ENCODE measurements at places on chromosomes 6 and 20.

GRCh38 chr6:94511502-94512088, 1065.7 kb upstream of the MANEA start:
- no peak for DNase-seq

DNA sequence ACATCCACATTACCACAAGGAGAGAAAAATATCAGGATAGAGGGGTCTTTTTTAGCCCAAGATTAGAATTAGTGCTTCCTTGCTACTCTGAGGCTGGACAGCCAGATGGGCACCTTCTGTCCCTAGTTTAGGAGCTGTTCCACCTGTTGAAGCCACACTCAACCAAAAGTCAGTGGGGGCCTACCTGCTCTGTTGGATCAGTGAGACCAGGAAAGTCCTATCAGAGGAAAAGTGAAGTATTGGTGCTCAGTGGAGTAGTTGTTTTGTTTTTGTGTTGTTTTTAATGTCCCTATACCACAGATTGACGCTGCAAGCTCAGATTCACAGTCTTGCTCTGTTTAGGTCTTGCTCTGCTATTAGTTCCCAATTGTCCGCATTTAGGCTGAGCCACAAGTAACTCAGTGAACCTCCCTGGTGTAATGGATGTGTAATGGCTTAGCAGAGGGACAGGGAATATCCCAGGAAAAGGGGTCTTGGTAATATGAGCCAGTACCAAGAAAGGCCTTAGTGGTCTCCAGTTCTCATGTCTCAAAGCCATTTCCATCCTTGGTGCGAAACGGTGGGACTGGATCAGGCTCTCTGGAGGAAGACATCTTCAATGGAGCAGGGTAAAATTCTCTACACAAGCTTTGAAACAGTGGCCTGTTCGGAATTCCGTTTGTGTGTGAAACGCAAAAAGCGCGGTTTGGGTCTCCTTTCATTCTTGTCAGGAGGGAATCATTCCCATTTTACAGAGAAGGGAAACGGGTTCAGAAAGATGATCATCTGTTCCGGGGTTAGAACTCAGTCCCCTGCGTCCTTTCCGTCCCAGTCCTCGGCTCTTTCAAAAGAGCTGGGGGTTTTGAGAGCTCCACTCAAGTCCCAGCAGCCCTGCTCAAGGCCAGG, 631 bp upstream of the PABPC1L start:
- no peak for DNase-seq

- DNase-seq: no peak
These were observed 70.7 kb upstream of the LTV1 start for GRCh38 chr6:143772116-143773086.

DNA sequence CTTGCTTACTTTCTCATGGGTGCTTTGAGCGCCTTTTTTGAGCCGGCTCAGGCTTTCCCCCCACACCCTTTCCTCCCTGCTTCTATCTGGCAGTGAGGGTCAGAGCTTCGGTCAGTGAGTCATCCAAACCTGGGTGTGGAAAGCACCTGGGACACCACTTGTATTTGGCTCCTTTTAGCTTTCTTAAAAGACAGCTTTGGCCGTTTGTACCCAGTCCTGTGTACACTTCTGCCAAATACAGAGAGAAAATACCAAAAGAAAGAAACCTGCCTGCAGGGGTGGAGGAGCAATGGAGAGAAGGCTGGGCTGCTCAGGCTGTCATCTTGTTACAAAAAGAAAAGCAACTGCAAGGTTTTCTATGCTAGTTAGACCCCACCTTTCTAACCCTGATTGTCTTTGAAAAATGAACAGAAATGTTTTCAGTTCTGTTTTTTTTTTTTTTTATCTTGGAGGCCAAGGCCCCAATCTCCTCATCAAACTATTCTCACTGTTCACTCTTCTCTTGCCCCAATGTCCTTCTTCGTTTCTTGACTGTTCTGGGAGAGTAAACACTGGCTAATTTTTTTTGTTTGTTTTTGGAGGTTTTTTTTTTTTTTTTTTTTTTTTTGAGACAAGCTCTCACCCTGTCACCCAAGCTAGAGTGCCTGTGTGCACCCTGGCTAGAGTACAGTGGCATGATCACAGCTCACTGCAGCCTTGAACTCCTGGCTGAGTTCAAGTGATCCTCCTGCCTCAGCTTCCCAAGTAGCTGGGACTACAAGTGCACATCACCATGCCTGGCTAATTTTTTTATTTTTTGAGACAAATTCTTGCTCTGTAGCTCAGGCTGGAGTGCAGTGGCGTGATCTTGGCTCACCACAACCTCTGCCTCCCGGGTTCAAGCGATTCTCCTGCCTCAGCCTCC, 76.4 kb downstream of the SSR1 start:
- no peak for DNase-seq

DNA sequence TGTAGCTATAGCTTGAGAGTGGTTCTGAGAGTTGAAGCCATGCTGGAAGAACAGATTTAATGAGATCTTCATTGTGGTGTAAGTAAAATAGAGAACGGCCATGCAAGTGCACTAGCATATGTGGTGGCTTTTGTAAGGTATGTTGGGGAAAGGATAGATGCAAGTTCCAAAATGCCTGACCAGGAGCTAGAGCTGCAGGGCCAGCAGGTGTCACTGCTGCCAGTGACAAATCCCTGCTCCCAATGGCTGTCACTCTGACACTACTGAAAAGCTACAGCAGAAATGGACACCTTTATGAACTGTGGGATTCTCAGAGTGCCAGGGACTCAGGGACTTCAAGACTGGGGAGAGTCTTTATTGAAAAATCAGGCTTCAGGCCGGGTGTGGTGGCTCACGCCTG, 23.1 kb upstream of the VIP start:
- no peak for DNase-seq

DNA sequence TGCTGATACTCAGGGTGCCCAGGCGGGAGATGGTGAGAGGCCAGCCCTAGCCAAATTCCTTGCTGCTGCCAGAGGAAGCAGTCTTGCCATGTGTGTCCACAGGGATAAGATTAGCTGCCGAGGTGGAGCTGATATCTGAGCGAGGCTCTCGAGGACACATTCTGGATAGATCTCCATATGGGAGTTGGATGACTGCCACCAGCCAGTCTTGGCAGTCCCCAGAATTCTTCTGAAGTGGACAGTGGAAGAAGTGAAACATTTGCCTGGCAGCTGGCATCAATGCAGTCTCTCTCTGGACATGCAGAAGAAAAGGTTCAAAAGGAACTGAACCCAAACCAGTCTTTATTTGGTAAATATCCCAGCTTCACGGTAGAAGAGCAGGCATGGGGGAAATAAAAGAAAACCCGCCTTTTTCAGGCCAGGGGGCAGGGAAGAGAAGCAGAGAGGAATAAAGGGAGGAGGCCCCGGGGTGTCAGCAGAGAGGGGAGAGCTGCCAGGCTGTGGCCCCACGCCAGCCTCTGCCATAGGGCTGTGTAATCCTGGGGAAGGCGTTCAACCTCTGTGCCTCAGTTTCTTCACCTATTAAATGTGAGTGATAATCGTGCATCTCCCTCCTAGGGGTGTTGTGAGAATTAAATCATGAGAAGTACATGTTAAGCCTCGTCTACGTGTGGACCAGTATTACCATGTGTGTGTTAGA, 3.7 kb upstream of the FUCA2 start:
- no peak for DNase-seq

DNA sequence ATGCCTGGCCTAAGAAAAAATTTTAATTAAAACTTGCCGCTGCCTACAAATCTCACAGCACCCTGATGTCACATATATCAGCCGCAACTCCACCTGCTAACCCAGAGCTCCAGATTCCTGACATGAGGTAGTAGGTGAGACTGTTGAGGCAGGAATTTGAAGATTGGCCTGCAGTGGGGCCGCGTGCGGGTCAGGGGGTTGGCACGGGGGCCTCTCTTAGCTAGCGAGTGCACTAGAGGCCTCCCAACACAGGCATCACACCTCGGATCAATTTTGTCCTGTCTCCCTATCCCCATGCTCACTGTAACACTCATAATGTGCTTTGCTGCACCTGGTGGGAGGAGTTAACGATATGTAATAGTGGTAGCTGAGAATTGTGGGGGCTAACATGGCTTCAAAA, 349.8 kb downstream of the CDC5L start:
- no peak for DNase-seq

- no peak for DNase-seq
These were observed 106.0 kb upstream of the CST7 start for GRCh38 chr20:24842918-24843715.

GRCh38 chr20:44228465-44229258, 18.1 kb upstream of the OSER1 start:
- no peak for DNase-seq

DNA sequence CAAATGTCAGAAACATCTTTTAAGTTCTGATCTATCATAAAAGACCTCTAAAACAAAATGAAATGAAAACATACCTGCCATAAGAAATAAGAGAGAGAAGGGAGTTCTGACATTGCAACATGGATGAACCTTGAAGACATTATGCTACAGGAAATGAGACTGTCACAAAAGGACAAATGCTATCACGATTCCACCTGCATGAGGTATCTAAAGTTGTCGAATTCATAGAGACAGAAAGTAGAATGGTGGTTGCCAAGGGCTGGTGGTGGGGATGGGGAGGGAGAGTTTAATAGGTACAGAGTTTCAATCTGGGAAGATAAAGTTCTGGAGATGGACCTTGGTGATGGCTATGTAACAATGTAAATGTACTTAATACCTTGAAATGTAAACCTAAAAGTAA, 3.3 kb downstream of the EZR start:
- DNase-seq: no peak

DNA sequence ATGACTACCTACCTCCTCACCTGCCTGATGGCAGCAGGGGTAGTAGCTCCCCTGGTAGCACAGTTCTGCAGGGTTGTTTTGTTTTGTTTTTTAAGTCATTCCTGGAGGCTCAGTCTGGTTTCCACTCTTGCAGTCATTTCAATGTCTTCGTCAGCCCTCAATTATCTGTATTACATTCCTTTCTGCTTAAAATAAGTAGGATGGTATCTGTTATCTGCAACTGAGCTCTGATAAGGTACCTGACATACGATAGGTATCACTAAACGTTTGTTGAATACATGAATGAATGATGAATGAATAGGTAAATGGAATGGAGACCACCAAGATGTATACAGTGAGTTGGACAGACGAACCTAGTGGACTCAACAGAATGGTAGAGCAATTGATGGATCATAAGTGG, 7.2 kb upstream of the CLPSL2 start:
- no peak for DNase-seq

DNA sequence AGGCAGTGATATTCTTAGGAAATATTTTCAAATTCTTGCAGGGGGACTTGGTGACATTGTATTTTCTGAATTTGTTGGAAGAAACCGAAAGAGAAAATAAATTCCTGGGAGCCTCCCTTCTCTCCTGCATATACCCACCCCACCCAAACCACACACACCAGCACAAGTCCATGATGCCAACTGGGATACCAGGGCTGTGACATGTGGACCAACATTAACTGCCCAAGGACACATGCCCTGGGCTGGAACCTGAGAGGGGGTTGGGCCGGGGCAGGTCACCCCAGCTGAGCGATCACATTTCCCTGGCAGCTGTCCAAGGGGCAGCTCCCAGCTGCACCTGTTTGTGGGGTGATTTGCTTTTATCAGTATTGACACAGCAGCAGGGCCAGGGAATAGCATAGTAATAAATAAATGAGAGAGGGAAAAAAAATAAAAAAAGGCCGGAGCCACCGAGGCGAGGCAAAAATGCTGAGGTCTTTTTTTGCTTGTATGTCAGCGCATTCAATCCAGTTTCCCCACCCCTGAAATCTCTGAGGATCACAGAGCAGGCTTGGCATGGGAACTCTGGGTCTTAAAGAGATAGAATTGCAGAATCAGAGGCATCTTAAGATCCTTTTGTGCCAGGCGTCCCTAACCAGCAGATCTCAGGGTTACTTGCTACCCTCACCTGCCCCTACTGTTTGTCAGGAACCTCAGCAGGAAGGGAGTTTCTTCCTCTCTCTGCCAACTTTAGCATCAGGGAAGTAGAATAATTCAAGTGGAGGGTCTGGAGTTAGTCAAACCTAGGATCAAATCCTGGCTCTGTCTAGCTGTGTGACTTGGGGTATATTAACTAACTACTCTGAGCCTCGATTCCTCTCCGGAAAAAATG, 66.5 kb upstream of the PIM1 start:
- peak; percentile 2 for DNase-seq

DNA sequence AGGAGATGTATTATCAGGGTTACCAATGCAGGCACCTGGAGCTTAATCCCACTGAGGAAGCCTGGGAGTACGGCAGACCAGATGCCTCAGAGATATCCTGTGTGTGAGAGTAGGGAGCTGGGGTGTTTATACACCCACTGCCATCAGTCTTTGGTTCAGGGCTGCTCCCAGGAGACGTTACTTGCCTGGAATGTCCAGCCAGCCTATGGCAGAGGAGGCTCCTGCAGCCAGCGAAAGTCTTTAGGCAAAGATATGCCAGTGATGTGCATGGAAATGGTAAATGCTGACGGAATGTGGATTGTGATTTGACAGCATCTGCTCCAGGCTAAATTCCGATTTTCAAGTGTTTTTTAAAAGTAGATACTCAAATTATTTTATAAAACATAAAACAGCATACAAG, 282.0 kb downstream of the BTBD3 start:
- no peak for DNase-seq

DNA sequence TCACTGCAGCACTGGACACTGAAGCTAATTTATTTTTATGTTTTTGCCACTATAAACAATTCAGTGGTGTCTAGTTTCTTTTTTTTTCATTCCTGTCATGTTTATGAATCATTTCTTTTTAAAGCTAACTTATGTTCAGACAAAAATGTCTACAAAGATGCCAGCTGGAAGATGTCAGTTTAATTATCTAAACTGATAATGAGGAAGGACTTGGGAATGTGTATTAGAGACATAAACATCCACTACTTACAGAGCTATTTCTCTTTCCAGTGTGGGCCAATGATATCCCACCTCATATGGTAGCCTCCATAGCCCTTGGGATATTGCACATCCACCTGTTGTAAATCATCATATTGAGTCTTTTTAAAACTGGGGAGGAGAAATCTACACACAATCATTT, 132.1 kb upstream of the FAM184A start:
- no peak for DNase-seq

DNA sequence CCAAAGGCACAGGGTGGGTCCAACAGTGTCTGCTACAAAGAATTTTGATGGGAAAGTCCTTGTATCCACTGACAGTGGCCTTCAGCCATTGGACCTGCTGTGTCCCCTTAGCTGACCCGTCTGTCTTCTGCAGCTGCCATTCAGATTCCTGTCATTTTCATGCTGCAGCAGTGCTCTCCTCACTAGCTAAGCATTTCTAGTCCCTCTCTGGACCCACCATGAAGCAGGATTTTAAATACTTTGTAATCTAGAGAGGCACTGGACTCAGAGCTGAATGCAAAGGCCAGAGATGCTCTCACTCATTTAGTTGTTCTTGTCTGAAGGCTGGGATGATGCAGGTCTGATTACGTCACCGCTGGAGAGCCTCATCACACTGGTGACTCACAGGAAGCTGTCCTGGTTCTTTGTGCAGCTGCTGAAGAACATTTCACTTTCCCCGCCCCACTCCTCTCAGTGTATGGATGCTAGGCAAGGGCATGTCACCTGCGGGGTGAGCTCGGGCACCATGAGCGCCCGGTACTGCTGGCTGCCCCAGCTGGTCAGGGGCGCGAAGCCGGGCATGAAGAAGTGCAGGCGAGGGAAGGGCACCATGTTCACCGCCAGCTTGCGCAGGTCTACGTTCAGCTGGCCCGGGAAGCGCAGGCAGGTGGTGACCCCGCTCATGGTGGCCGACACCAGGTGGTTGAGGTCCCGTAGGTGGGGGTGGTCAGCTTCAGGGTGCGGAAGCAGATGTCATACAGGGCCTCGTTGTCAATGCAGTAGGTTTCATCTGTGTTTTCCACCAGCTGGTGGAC, 19.4 kb upstream of the TUBB2A start:
- no peak for DNase-seq

All from activated T-cell treated with anti-CD3 and anti-CD28 coated beads for 1 hour (primary cell).